ENCODE measurements at places on chromosomes 6 and 20. TPM values are rescaled to one million over a fixed set of nuclear protein-coding genes. Genes with fewer than 3 reads are reported as not detected.
A peak's percentile ranks its signal among the peaks of the same experiment; 100 is the strongest.

- DNase-seq, result no peak
Measured at GRCh38 chr6:8536122-8536521, 100.8 kb upstream of the SLC35B3 start.

- DNase-seq, result no peak
Measured at GRCh38 chr20:57791966-57792365, 82.2 kb upstream of the PMEPA1 start.

GRCh38 chr20:16729080-16729479, 746 bp upstream of the SNRPB2 start:
- no peak for DNase-seq

The TFAP2D gene
- not detected for polyA plus RNA-seq

DNA sequence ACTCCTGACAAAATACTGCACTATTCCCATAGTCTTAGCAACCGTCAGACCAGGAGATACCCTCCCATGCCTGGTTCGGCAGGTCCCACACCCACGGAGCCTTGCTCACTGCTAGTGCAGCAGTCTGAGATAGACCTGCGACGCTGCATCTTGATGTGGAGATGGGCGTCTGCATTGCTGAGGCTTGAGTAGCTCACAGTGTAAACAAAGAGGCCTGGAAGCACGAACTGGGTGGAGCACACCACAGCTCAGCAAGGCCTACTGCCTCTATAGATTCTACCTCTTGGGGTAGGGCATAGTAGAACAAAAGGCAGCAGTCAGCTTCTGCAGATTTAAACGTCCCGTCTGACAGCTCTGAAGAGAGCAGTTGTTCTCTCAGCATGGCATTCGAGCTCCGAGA, 25.4 kb downstream of the TMEM244 start:
- DNase-seq, result no peak

GRCh38 chr6:37077191-37077904, 71.9 kb downstream of the FGD2 start:
- no peak for DNase-seq

GRCh38 chr6:10316373-10316721, 98.5 kb downstream of the TFAP2A start:
- no peak for DNase-seq

The XPO5 gene
- polyA plus RNA-seq, result 39.8 TPM

DNA sequence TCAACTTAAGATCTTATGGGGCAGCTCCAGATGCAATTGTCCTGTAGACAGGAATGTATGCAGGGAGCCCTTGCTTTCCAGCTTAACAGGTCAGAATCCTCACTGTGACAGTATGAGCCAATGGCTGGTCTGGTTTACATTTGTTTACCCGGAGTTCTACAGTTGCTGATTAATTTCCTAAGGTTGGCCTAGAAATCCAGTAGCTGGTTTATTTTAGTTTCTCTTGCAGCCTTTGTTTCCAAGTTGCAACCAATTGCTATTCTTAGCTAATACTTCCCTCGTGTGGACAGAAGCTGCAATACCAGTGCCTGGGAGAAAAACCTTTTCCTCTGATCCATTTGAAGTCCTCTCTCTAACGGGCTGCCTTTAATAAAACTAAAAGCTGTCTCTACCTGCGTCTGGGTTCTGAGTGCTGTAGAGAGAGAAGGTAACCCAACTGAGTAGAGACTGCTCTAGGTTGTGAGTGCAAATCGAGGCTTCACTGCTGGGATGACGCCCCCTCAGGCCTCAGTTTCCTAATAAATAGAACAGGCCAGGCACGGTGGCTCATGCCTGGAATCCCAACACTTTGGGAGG, 45.9 kb downstream of the ZNF217 start:
- DNase-seq, result peak; percentile 50
